GM13976 (cell line): ENCODE measurements at places on chromosomes 3 and 15.

GRCh38 chr3:104360038-104360437, 1006.7 kb upstream of the ALCAM start:
- DNase-seq, result no peak

GRCh38 chr15:46616033-46616432, 981.2 kb downstream of the SQOR start:
- DNase-seq, result no peak

DNA sequence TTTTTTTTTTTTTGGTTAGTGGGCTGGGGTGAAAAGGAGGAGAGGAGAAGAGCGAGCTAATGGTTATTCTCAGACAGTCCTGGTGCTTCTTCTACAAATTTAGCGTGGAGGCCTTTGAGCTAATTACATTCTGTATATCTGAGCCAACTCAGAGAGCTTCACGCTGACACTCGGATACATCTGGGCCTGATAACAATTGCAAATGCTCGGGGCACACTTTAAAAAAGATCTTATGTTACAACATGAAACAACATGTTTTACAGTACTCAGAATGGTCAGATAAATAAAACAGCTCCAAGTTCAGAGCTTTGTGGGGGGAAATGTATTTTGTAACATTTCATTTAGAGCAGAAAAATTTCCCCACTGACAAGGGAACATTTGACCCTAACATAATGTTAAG, 966.9 kb upstream of the NR2F2 start:
- DNase-seq, result no peak

- no peak for DNase-seq
Observed at GRCh38 chr3:64814351-64814750, 126.6 kb upstream of the ADAMTS9 start.

DNA sequence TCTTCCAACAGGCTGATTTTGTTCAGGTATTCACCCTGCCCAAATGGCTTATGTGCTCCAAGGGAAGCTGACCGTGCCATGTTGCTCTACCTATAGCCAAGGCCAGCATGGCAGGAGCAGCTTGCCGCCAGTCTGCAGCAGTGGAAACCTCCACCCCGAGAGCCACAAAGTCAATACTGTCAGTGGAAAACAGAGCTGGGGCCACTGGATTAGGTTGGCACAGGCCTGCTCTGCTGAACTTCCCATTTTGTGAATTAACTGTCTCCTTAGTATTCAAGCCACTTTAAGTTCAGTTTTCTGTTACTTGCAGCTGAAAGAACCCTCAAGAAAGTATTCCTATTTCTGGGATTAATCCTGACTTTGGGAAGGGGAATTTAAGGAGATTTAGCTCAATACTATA, 63.8 kb upstream of the XCR1 start:
- DNase-seq, result no peak

- no peak for DNase-seq
Observed at GRCh38 chr3:158574646-158575045, 3.7 kb downstream of the MLF1 start.

DNA sequence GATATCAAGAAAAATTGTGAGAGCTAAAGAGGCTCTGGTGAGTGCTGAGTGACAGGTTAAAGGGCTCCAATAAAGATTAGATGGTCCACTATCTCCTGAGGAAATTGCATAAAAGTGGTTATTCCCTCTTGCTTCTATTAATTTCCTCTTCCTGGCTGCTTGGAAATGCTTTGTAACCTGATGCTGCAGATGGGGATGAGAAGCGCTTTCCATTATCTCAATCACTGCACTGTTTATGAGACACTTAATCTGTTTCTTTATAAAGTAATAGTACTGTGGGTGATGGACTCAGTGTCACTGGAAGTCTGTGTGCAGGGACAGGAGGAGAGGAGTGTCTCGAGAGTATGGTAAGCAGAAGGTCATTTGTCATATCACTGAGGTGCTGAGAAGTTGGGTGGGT, 305.3 kb downstream of the EPHB1 start:
- no peak for DNase-seq

DNA sequence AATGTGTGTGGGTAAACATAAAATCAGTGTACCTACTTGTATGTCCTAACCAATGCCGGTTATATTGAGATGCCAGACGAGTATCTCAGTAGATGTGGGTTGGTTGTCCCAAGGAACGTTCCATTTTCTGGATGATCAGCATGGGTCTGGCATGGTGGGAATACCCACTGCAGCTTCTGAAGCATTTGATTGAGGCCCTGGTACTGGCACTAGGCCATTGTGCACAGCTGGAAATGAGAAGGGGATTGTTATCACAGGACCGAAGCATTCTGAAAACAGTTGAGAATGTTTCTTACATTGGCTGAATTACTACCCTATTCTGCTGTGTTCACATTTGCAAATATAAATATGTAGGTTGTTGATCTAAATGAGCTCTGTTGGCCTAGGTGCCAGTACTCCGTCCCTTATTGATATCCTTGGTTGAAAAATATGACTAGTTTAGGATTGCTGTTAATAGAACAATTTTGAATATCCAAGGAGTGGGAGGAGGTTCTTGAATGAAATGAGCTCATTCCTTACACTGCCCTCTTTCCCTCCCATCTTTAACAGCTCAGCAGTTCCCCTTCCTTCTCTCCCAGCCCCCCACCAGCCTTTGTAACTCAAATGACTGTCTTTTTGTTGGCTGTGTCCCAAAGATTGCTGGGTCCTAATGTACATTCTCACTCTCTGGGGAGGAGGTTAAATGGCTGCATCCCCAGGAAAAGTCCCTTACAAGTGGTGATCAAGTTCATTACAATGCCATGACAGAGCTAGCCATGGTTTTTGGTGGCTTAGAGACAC, 293.3 kb upstream of the TPM1 start:
- no peak for DNase-seq

DNA sequence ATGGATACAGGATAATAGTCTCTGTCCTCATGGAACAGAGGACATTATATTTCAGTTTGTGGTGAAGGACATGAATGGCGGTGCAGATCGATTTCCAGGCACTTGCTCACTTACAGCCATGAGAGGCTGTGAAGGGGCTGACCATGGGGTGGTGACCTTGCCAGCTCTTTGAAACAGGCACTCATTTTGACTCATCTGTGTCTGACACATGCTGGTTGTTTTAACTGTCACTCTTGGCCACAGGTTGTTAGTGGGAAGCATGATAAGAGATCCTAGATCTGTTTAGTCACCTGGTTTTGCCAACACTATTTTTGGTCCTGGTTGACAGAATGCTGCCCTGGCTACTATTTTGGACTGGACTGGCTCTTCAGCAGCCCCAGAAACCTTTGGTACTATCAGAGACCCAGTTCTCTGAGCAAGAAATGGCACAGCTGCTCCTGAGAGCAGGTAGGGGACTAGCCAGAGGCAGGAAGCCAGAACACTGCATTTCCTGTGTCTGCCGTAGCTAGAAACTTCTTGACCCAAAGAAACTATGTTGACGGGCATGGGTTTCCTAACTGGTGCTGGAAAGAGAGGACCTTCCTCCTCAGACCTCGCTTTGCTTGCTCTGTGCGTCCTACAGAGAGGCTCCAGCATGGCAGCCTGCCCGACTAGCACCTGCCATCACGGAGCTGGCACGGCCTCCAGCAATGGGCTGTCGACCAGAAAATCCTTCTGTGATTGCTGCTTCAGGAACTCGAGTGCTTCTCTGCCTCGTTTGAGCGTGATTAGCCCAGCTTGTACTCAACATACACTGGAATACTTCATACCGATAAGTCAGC, 6.3 kb downstream of the PXYLP1 start:
- DNase-seq, result no peak

DNA sequence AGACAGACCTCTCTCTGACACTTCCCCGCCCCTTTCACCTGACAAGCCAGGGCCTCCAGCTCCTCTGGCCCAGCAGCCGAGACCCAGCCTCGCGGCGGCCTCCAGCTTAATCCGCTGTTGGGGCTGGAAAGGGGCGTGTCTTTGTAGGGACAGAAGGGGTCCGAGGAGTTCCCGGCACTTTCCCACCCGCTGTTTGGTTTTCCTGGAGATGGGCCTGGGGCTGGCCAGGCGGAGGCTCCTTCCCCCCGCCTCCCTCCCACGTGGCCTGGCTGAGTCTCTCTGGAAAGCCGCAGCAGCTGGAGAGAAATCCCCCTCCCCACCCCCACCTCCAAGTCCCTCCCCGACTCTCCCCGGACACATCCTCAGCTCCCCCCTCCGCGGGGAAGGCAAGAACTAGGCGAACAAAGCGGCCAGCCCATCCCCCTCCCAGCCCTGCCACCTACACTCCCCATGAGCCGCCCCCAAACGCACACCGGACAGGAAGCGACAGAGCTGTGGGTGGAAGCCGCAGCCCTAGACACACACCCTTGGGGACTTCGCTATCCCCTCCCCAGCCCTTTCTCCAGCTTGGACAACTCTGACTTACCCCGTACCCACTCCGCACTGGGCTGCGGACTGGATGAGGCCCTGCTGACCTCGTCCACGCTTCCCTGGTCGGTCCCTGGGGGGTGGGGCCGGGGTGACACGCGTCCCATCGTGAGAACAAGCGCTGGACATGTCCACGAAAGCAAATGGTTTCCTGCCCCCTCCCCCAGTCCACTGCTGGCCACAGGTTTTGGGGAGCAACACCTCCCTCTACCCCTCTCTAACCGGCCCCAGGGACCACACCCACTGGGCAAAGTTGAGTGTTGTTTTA, 1.2 kb downstream of the IGDCC4 start:
- DNase-seq, result peak; percentile 83

GRCh38 chr15:68010361-68011153, 43.6 kb upstream of the PIAS1 start:
- no peak for DNase-seq

DNA sequence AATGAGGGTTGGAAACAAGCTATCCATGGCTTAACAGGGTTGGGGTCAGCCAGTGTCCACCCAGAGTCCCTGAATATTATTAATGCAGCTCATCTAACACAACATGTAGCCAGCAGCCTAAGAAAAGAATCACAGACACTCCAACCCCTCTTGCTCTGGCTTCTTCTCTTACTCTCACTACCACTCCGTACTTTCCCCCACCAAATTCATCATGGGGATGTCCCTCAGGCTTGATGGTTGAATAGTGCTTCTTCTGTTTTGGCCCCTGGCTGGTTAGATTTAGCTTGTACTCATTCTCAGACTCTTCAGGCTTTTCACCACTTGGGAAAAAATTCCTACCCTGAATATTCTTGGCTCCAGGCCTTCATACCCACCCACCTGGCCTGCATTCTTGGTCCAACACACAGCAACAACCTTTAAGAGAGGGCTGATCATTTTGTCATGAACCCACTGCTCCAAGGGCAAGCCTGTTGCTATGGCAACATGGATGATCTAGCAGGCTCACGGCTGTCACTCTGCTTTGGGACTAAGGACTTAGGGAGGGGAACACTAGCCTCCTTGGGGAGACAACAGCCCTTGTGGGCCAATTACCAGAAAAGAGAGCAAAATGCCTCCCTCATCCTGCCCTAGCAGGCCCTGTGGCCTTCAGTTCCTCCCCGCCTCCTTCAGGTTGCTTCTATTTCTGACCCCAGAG, 9.4 kb upstream of the MED12L start:
- DNase-seq, result no peak

GRCh38 chr3:71753701-71754609, at the start of gene GPR27:
TSS of gene GPR27 (plus strand) at chr3:71753855. CDS start at chr3:71754050, 195 bp downstream.
- DNase-seq, result peak; percentile 34

DNA sequence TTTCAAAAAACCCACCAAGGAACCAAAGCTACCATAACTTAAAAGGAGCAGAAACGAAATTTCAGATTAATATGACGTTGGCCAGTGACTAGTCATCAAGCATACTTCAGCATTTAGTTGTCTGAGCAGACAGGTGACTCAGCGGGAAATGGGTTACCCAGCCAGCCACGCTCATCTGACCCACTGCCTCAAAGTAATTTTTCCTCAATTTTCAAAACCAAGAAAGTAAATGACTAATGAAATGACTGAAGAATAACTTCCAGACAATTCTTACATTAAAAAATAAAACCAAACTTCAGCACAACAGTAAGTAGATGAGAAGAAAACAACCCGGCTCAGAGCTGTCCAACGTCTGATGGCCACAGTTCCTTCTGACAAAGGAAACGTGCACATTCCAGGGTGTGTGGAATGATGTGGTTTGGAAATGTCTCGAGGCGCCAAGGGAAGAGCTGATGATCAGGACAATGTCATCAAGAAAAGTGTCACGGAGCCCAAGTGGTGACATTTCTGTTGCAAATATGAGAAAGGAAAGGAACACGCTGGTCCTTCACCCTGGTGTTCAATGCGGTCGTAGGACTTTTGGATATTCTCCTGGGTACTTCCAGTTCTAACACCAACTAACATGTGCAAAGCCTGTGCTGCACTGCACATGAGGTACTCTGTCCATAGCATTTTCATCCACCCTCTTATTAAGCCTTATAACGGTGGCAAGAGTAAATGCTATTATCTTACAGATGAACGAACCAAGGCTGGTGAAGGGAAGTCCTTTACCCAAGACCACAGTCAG, 79.1 kb downstream of the FOXP1 start:
- DNase-seq, result no peak

- DNase-seq, result no peak
Observed at GRCh38 chr15:26651909-26652308, 121.0 kb downstream of the GABRB3 start.

DNA sequence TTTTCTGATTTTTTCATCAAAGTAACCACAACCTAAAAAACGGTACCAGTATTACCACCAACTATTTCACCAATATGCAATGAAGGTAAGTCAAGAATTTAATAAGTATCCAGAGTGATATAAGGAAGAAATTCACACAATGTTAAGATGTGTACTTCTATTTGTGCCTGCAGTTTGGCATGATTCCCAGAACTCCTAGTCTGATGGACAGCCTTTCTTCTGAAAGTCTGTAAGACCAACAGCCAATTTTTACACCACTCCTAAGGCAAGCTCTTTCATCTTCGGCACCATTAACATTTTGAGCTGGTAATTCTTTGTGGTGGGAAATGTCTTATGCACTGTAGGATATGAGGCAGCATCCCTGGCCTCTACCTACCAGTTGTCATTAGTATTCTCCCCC, 108.3 kb downstream of the VPS13C start:
- no peak for DNase-seq

- no peak for DNase-seq
Observed at GRCh38 chr3:10808974-10809373, 7.1 kb upstream of the SLC6A11 start.

DNA sequence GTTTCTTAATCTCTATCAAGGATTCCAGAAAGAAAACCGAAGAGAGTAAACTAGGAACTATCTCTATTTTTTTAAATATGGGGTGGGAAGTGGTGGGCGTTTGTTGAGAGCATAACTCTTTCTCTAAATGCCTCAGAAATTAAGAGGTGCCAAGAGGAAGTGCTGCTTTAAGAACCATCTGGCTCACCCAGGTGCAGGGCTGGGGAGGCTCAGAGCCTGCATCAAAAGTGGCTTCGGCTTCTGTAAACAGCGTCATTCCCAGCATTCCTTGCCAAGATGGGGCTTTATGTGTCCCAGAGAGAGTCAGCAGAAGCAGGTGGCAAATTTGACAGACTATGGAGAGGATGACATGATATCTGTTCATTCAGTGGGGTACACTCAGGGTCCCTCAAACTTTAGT, 123.3 kb upstream of the BFSP2 start:
- no peak for DNase-seq

GRCh38 chr3:12143949-12144504, 14.7 kb downstream of the TIMP4 start:
- DNase-seq, result no peak
